ENCODE measurements at places on chromosomes 4 and X.

GRCh38 chr4:150999086-150999485 lies 16.0 kb downstream of the LRBA start:
- DNase-seq, result no peak

DNA sequence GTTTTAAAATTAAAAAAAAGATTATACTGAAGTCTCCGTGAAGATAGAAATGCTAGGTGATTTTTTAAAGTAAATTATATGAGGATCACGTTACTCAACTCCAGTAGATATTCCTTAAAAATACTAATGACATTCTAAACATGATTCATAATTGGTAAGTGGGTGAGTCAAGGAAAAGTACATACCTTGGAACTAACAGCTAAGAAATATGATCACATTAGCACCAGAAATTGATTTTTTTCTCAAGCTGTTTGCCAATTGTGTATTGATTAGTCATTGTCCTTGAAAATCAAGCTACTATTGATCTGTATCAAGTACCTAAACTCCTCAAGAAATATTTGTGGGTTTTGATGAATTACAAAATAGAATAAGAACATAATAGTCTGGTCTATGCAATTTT lies 362.6 kb upstream of the PPP1R2C start:
- DNase-seq, result no peak

DNA sequence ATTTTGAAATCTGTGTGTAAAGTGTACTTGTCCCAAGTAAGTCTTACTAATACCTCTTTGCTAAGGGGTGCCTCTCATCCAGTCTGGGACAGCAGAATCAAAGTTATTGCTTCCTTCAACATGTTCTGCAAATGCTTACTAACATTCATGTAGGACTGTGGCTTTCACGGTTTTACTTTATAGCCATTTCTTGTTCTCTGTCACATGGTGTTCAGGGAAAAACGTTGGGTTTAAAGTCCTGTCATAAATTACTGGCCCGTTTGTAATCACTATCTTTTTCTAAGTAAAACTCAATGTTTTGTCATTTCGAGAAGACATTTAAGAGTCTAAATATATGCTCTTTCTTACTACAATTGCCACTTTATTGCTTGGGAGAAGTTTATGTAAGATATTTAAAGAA lies 321.1 kb downstream of the STIM2 start:
- DNase-seq, result no peak

- no peak for DNase-seq
Observed at GRCh38 chr4:171022824-171023230, 790.4 kb upstream of the GALNTL6 start.

GRCh38 chr4:173518425-173519102 lies 11.5 kb downstream of the HAND2 start:
- no peak for DNase-seq

GRCh38 chr4:152510349-152511147 lies 25.3 kb downstream of the FBXW7 start:
- DNase-seq, result no peak

DNA sequence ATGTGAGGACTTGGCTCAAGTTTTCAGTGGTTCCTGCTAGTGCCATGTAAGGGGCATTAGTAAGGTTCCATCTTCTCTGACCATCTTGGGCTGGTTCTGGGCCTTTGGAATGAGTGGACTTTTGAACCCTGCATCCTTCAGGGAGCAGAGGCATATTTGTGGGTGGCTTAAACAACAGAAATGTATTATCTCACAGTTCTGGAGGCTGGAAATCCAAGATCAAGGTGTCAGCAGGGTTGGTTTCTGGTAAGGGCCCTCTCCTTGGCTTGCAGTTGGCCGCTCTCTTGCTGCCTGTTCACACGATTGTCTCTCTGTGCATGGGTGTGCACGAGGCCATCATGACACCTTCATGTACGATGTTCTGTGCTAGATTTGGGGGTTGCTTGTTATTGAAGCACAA lies 21.3 kb downstream of the CCKAR start:
- no peak for DNase-seq

GRCh38 chr4:71141125-71141524 lies 147.7 kb downstream of the DCK start:
- no peak for DNase-seq

DNA sequence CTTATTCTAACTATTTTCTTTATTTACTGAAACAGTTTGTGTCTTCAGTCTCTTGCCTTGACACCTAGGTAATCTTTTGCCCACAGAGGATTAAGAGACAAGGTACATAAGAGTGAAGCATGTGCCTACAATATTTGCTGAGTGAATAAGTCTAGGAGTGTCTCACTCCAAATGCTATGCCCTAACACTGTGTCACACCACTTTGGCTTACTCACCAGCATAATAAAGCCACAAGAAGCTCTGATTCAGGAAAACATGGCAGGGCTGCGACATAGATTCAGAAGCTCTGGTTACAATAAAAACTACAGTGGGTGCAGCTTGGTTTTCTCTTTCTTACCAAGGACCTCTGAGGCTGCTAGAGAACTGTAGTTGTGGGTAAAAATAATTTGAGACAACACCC lies 127.1 kb downstream of the RBM46 start:
- no peak for DNase-seq

- no peak for DNase-seq
Observed at GRCh38 chrX:105773801-105774200, 48.5 kb upstream of the NRK start.

DNA sequence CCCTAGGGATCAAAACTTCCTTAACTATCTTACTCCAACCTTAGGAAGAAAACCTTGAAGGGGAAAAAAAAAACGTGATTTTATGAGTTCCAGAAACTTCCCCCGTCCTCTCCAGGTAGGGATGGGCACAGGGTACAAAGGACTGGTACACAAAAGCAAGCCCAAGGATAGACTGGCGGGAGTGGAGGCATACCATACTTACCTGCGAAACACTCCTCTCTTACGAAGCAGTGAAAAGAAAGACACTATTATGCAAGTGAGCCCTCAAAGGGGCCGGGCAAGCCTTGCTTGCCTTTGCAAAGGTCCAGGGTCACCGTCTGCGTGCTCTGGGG lies 651 bp downstream of the TSPAN6 start:
- DNase-seq, result no peak

DNA sequence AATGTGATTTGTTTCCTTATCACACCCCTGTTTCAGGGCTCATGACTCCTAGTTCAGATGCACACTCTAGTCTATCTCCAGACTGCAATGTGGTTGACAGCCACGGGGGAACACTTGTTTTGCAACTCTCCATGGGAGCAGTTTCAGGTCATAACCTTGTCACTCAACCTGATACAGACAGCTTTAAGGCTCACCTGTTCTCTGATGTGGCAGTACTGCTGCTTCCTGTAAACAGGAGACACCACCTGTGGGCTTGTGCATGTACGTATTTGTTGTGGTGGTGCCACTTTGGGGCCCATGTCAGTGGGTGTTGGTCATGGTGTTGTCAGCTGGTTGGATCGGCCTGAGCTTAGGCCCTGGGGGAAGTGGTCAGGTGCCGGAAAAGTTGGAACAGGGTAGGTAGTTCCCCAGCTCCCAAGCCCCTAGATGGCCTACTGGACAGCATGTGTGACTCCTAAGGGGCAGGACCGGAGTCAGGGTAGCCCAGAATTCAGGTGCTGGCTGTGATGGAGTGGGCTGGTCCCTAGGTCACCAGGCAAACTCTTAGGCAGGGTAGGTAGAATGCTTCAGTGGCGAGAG lies 46.2 kb downstream of the FAM9B start:
- DNase-seq, result no peak

DNA sequence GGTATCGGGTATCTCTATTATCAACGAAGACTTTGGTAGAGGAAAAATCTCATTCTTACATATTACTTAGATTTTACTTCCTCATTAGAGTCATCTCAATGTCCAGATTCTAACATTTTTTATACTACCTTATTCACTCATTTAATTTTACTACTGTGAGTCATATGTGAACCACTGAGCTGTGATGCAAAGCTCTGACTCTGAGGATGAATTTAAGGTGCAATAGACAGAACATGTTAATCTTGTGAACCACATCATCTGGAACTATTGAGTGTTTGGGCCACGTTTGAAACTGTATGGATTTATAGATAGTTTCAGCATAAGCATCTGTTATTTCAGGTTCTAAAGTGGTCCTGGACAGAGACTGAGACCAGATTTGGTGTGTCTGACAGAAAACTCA lies 78.4 kb downstream of the PWWP3B start:
- no peak for DNase-seq

Data from HL-60 (cell line).